Caudate nucleus (tissue), 63 donors: ENCODE measurements at places on chromosomes 4 and X.

GRCh38 chr4:94455081-94455480 is 3.3 kb downstream of the PDLIM5 start:
- DNase-seq: no peak

DNA sequence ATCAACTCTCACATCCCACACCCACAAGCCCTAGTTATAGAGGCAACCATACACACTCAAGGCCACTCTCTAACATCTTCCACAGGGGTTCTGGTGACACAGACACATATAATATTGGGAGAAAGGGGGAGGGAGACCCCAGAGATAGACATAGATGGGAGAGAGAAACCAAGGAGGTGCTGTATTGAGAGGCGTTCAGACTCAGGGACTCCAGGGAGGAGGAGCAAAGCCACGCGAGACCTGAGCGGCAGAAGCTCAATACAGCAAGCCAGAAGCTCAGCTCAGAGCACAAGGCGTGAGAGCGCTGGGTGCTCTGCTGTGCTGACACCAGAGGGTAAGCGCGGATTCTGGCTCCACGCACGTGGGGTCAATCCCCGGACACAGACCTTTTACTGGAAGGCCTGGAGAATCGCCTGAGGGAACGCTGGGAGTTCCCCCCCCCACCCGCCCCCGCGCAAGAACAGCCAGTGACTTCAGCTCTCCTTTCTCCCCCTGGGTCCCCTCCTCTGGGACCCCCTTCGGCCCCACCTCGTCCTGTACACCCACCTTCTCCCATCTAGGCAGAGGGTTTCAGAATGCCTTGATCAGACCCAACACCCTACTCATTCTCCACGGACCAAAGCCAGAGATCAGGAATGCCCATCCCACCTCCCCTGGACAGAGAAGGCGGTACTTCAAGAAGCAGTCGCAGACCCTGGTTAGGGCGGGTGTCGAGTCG is 8.7 kb downstream of the MSX1 start:
- DNase-seq: no peak

DNA sequence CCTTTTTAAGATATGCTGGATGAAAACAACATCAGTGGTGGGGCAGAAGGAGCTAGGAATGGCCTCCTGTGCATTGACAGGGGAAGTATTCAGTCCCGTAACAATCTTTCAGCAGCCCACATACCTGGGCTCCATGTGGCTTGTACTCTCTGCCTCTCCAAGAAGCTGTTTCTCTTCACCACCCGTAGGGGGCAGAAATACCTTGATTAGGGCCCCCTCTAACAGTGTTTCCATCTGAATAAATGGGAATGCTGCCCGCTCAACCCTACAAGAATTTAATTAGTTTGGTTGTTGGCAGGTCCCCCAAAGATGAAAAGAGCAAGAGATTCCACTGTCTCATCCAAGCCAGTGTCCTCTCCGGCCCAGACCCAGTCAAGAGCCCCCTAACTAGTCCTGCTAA is 155.2 kb downstream of the SMIM20 start:
- DNase-seq: no peak

- DNase-seq: no peak
These were observed 40.4 kb upstream of the TLR2 start for GRCh38 chr4:153643406-153644383.

DNA sequence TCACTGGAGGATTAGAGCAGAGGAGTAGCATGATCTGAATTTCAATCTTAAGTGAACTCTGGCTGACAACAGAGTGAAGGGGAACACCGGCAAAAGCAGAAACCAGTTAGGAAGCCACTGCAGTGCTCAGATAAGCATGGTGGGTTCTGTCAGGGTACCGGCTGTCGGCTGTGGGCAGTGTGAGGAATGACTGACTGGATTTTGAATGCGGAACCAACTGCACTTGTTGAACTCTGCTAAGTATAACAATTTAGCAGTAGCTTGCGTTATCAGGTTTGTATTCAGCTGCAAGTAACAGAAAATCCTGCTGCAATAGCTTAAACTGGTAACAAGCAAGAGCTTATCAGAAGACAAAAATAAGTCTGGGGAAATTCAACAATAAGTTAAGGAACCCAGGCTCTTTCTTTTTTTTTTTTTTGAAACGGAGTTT is 5.2 kb downstream of the HTT start:
- DNase-seq: no peak

DNA sequence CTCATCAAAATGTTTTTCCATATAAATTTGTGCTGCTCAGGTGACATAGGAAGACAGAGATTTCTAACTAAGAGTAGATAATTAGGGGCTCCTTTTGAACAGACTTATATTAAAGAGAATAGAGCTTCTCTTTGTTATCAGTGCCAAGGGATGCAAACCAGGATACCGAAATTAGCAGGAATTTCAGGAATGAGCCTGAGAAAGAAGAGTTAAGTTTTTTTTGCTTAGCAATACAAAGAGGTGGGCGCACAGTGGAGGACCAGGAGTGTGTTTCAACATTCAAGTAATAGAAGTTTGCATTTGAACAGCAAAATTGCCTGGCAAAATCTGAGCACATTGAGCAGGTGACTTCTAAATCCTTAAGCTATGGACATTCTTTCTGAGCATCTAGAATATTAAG is 541.3 kb downstream of the GBA3 start:
- DNase-seq: no peak

DNA sequence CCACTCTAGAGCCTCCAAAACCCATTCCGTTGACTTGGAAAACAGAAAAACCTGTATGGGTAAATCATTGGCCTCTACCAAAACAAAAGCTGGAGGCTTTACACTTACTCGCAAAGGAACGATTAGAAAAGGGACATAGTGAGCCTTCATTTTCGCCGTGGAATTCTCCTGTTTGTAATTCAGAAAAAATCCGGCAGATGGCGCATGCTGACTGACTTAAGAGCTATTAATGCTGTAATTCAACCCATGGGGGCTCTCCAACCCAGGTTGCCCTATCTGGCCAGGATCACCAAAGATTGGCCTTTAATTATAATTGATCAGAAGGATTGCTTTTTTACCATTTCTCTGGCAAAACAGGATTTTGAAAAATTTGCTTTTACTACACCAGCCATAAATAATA is 60.8 kb downstream of the ZNF732 start:
- DNase-seq: no peak

GRCh38 chr4:6071959-6072720 is 53.9 kb upstream of the C4orf50 start:
- DNase-seq: no peak
